Left ventricle myocardium inferior (tissue), 1 donor: ENCODE measurements at places on chromosomes 16 and 17. TPM values are rescaled to one million over a fixed set of nuclear protein-coding genes. Genes with fewer than 3 reads are reported as not detected.

- DNase-seq: no peak
These were observed 65.7 kb upstream of the AXIN2 start for GRCh38 chr17:65627108-65627507.

- no peak for DNase-seq
These were observed 6.7 kb upstream of the TPPP3 start for GRCh38 chr16:67399749-67400704.

DNA sequence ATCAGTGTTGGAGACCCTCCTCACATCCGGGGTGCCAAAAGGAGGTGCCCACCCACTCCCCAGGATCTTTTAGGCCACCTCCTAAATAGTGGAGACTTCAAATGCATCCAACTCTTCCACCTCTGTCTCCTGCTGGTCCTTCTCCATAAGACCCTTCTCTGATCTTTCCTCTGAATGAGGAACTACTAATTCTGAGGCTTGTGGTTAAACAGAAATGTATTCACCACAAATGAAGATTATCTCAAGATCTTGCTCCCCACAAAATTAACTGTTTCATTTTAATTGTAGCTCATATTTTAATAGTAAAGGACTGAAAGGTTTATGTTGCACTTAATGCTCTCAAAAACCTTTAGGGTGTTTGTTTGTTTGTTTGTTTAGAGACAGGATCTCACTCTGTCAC is 34.1 kb downstream of the TLE7 start:
- no peak for DNase-seq

DNA sequence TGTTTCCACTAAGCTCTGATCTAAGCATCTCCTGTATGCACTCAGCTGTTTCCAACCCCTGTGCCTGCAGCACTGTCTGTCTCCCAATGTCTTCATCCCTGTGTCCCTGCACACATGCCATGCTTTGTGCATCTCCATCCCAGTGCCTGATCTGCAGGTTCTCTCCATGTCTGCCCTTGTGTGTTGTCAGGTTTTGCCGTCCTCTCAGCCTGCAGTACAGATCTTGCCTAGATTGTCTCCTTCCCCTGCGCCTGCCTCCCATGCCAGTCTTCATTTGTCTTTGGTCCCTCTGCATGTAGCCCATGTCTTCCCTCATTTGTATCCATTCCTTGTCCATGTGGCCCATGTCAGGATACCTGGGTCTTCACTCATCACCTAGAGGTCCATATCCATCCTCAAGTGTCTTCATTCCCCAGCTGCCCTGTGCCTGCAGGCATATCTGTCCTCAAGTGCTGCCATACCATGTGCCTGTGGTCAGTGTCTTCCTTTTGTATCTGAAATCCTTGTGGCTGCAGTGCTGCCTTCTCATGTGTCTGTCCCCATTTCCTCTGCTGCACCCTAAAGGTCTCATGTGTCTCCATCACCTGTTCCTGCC is 71.5 kb downstream of the TNFRSF13B start:
- DNase-seq: no peak

- no peak for DNase-seq
These were observed 278.4 kb downstream of the PARN start for GRCh38 chr16:14351647-14352046.

DNA sequence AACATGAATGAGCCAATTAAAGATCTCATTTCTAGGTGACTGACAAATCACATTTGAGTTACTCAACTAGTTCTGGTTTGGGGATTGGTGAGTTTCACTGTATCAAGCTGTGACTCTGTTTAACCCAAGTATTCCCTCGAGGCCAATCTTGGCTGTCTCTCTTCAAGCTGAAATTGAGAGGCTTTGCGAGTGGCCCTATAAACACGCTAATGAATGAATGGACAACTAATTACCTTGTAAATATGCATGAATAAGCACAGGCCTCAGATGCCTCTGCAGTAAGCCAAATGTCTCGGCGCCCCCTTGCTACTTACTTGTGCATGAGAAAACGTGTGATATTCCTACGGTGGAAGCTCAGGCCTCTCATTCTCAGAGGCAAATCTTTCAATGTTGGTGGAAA is 450.3 kb upstream of the PSMD7 start:
- DNase-seq: no peak

GRAPL gene
- 1.5 TPM for total RNA-seq

DNA sequence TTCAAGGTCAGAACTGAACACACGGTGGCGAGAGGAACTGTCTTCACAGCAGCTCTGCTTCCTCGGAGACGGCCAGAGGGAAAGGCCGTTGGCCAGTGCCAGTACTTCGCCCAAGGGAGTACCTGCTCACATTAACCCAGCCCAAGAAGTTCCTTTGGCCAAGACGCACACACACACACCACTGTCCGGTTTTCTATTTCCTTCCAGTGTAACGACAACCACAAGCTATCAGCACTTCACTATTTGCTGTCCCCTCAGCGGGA is 744 bp upstream of the GGNBP2 start:
- peak; percentile 35 for DNase-seq

- no peak for DNase-seq
These were observed 189.2 kb downstream of the SEC14L1 start for GRCh38 chr17:77329741-77330531.

ABCA3 gene
- 6.9 TPM for total RNA-seq

DNA sequence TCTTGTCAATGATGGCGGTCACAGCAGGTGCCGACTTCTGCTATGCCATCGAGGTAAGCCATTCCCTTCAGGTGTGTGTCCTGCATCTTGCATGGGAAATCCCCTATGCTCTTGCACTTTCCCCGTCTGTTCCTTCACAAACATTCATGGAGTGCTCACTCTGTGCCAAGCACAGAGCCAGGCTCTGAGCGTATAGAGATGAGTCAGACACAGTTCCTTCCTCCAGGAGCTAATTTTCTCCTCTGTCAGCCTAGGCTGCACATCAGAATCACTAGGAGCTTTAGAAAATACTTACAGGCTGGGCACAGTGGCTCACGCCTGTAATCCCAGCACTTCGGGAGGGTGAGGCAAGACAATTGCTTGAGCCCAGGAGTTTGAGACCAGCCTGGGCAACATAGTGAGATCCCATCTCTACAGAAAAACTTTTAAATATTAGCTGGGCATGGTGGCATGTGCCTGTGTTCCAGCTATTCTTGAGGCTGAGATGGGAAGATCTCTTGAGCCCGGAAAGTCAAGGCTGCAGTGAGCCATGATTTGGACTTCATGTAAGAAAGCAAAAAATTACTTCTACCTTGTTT is 14.1 kb downstream of the PRMT7 start:
- no peak for DNase-seq

GRCh38 chr17:6936370-6937028 is 59.4 kb upstream of the ALOX12 start:
- no peak for DNase-seq

GRCh38 chr17:50938821-50939541 is 72.8 kb upstream of the TOB1 start:
- DNase-seq: no peak

KRTAP1-1 gene
- not detected for total RNA-seq

DNA sequence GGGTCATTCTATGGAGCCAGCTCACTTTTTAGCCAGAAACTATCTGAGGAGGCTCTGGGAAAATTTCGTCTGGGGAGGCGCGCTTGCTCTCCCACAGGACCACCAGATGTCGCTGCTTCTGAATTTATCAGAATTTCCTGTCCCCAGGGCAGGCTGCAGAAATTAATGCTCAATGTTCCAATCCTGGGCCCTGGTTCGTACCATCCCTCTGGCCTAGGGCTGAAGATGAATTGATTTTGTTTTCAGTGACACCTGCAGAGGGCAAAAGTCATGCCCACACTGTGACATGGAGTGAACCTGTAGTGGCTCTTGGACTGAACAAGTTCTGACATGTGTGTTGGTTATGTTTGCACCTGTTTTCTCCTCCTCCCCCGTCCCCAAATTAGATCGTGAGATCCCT is 482.6 kb downstream of the NPIPA7 start:
- no peak for DNase-seq

MGRN1 gene
- 30.5 TPM for total RNA-seq

DNA sequence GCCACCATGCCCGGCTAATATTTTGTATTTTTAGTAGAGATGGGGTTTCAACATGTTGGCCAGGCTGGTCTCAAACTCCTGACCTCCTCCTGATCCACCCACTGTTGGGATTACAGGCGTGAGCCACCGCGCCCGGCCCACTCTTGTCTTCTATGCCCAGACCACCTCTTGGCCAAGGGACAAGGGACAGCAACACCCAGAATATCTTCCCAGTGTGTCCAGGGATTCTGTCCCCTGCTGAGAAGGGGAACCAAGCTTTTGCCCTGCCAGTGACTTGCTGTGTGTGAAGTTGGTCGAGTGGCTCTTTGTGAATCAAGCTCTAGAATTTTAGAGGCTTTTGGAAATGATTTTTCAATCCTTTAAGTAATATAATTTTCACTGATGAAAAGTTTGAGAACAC is 1.7 kb upstream of the MPO start:
- no peak for DNase-seq

BIRC5 gene
- 0.69 TPM for total RNA-seq

DNA sequence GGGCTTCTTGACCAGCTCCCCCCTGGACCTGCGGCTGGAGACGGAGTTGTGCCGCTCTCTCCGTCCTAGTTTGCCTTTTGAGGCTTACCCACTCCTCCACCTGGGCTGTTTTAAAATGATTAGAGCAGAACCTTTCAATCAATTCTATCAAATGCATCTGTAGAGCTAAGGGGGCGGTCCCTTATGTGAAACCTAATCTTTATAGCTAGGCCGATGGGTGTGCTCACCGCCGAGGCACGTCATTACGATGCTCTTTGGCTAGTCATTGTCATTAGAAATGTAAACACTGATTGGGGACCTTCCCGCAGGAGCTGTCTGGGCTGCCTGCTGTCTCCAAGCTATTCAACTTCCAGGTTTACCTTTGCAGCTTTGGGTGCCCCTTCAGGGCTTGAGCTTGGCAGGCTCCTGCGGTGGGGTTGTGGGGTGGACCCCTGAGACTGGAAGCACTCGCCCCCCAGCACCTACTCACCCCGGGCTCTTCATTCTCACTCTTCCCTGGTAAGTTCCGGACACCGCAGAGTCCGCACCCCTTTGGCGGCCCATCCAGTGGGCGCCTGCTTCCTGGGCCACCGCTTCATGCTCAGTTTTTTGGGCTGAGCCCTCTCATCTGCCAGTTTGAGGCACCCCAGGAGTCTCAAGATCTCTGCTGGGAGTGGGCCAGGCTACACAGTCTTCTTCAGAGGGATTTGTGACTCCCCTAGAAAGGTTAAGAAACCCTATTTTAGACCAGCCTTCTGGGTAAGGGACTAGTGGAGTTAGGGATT is 20.9 kb upstream of the IL17C start:
- DNase-seq: no peak

GRCh38 chr17:70013911-70014310 is 61.1 kb upstream of the KCNJ16 start:
- no peak for DNase-seq

KRT20 gene
- not detected for total RNA-seq

DNA sequence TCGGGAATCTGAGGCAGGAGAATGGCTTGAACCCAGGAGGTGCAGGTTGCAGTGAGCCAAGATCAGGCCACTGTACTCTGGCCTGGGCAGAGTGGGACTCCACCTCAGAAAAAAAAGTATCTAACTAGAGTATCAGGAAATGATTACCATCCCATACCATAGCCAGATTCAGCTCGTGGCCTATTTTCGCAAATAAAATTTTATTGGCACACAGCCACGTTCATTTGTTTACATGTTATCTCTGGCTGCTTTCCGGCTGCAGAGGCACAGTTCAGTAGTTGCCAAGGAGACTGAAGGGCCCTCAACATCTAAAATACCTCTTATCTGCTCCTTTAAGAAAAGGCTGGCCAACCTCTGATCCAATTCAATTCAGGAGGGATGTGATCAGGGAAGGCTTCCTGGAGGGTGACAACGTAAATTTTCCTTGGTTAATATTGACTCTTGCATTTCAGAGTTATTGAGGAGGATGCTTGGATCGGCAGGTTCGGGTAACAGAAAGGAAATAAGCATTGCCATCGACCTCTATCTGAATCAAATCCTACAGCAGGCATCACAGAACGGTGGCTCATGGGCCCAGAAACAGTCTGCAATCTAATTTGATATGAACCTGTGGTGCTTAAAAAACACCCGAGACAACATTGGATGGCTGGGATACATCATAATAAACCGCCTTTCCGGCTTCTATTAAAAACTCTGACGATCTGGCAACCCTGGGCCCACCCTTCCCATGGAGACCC is 73.8 kb downstream of the XYLT1 start:
- no peak for DNase-seq

GRB2 gene
- 42.2 TPM for total RNA-seq

DNA sequence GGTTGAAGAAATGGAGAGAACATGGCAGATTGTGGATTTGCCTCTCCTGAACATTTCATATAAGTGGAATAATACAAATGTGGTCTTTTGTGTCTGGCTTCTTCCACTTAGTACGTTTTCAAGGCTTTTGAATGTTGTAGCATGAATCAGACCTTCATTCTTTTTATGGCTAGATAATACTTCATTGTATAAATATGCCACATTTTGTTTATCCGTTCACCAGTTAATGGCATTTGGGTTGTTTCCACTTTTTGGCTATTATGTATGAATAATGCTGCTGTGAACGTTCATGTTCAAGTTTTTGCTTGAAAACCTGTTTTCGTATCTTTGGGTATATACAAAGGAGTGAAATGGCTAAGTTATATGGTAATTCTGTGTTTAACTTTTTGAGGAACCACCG is 130.4 kb downstream of the TANC2 start:
- no peak for DNase-seq

- DNase-seq: peak; percentile 91
These were observed 939 bp downstream of the BCL6B start for GRCh38 chr17:7023576-7024401.

RNF157 gene
- total RNA-seq: 4.8 TPM

- no peak for DNase-seq
These were observed 2.4 kb upstream of the PERCC1 start for GRCh38 chr16:1428511-1428910.

- peak; percentile 58 for DNase-seq
These were observed 1.3 kb downstream of the RILP start for GRCh38 chr17:1648173-1648962.

AOC2 gene
- 0.44 TPM for total RNA-seq

PRR14 gene
- 15.4 TPM for total RNA-seq

DNA sequence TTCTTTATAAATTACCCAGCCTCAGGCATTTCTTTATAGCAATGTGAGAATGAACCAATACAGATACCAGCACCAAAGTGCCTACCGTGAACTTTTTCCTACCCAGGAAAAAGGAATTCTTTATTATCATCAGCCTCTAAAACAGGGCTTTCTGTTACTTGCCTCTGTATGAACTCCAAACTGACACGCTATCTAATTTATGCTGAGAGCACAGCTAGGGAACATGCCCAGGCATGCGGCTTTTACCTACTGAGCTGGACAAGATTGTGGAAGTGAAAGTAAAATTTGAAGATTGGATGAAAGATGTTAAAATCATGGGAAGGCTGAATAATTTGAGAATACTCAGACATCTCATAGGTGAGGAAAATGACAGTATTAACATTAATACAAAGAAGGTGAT is 24.4 kb upstream of the ADCY9 start:
- no peak for DNase-seq

DHX58 gene
- 3.1 TPM for total RNA-seq
